ENCODE measurements at places on chromosomes 6 and 20. TPM values are rescaled to one million over a fixed set of nuclear protein-coding genes. Genes with fewer than 3 reads are reported as not detected.

The ZFP57 gene
- not detected for total RNA-seq

DNA sequence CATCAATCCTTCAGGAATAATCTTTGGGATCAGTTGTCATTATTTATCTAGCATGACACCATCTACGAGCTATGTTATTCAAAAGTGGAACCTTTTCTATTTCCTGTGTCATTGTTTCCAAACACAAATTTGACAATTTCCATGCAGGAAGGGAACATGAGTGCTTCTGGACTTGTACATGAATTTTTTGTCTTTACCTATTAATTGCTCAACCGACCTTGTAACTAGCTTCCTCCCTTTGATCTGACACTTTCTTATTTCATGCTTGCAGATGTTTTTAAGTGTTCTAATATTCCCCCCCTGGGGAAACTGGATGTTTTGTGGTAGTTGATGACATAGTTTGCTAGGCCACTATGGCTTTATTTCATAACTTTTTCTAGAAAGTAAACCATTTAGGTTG, 139.4 kb downstream of the BMP2 start:
- DNase-seq: no peak

The ADAM33 gene
- total RNA-seq: 49.9 TPM

The SDCBP2 gene
- total RNA-seq: 3.6 TPM

GRCh38 chr6:128305228-128305627, 215.2 kb downstream of the PTPRK start:
- no peak for DNase-seq

DNA sequence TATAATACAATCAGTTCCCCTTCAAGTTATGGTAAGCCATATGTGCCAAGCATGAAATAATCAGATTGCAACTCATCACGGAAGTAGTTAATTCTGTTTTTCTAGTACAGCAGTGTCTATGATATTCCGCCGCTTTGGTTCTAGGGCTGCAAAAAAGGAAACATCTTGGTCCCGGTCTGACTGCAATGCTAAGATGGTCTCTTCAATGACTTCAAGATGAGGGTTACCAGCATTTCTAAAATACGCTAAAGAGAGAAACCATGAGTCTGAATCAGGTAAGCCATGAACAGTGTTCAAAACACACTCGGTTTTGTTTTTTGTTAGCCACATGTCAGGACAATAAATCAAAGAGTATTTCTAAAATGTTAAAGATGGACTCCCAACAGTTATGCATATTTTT, 3.2 kb upstream of the ANKRD60 start:
- no peak for DNase-seq

- DNase-seq: no peak
Observed at GRCh38 chr6:24872779-24873178, 63.0 kb downstream of the RIPOR2 start.

The CRISP2 gene
- not detected for total RNA-seq

The SLC4A11 gene
- 0.36 TPM for total RNA-seq

DNA sequence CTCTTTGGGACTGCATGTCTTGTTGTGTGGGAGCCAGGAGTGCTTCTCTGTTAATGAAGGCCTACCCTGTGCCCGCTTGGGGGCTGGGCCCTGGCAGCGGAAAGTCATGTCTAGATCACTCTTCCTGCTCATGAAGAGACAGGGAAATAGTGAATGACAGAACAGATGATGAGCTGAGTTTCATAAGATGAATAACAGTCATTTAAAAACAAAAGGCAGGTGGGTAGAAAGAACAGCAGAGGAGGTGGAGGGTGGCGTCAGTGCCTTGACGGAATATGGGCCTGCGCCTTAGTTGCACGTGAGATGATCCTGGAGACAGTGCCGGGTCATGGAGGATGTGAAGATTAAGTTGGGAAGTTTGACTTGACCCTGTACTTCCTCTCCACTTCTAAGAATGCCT, 85.5 kb downstream of the ARID1B start:
- no peak for DNase-seq

GRCh38 chr6:149500096-149500495, 15.3 kb upstream of the ZC3H12D start:
- no peak for DNase-seq

The RAB44 gene
- 0.71 TPM for total RNA-seq

The PHACTR3 gene
- total RNA-seq: 0.33 TPM

- DNase-seq: no peak
Observed at GRCh38 chr6:76553256-76553655, 480.8 kb upstream of the IMPG1 start.

- no peak for DNase-seq
Observed at GRCh38 chr6:129754750-129755149, 44.8 kb upstream of the ARHGAP18 start.

The RTN4IP1 gene
- total RNA-seq: 4.4 TPM

The FITM2 gene
- total RNA-seq: 9.1 TPM

The POU5F1 gene
- total RNA-seq: 0.16 TPM

The TREM2 gene
- total RNA-seq: not detected

- DNase-seq: peak; percentile 77
Observed at GRCh38 chr6:137867685-137868509, 838 bp downstream of the TNFAIP3 start.

DNA sequence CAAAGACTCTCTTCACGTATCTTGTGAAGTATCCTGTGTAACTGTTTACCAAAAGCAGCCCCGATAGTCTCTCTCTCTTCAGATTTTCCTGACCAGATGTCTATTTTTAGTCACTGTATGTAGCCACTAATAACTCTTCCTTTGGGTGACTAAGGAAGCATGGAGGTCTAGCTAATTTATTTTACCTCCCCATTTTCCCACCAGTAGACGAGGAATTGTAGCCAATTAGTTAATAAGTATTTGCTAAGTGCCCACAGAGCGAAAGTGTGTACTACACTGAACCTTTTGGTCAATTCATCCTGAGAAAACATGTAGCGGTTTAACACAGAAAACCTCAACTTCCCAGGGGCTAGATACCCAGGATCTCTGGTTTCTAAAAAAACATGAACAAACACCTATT, 180.6 kb downstream of the TBX18 start:
- DNase-seq: no peak

- no peak for DNase-seq
Observed at GRCh38 chr6:134245706-134246105, 72.2 kb downstream of the SGK1 start.

- no peak for DNase-seq
Observed at GRCh38 chr20:62132421-62132820, 10.1 kb downstream of the LSM14B start.

GRCh38 chr20:50251992-50252511, 61.4 kb downstream of the CEBPB start:
- no peak for DNase-seq

The GLP1R gene
- total RNA-seq: not detected

- no peak for DNase-seq
Observed at GRCh38 chr20:3250091-3250504, 11.1 kb upstream of the SLC4A11 start.

- DNase-seq: no peak
Observed at GRCh38 chr6:134932098-134932497, 17.8 kb downstream of the ALDH8A1 start.

The TPMT gene
- 11.1 TPM for total RNA-seq

All from sigmoid colon (tissue), 7 donors.